Natural killer cell treated with Interleukin-12 subunit alpha and Interleukin-12 subunit beta and Interleukin-15 and Interleukin-18, amount 100 ng/mL, for 72 hours (primary cell): ENCODE measurements at places on chromosomes 11 and 22.

DNA sequence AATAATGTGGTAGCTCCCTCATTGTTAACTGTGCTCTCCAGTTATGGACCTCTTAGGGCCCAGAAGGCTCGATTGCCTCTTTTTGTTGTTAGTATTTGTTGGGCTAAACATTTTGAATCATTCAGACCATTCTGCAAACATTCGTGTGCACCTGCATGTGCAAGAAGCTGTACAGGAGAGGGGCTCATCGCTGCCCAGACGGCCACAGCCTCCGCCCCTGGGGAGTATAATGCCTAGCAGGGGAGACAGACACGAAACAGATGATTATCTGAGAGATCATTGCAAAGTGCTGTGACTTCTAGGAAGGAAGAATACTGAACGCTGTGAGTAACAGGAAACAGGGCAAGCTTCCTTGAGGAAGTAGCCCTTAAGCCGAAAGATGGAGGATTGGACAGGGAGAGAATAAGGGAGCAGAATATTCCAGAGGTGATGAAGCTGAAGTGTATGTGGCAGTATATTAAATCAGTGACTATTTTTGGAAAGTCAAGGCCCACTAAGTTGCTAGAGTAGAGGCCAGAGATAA lies 123.3 kb upstream of the RASSF10 start:
- no peak for DNase-seq

GRCh38 chr11:111623527-111624030 lies 21.3 kb downstream of the SIK2 start:
- DNase-seq, result no peak

DNA sequence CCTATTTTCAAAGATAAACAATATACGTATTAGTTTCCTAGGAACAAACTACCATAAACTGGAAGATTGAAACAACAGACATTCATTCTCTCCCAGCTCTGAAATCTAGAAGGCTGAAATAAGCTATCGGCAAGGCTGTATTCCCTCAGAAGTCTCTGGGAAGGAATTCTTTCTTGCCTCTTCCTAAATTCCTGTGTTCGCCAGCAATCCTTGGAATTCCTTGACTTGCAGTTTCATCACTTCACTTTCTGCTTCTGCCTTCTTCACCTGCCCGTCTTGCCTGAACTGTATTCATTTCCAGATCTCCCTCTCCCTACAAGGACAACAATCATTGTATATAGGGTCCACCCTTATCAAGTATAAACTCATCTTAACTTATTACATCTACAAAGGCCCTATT lies 17.7 kb upstream of the PRDM10 start:
- DNase-seq, result no peak

DNA sequence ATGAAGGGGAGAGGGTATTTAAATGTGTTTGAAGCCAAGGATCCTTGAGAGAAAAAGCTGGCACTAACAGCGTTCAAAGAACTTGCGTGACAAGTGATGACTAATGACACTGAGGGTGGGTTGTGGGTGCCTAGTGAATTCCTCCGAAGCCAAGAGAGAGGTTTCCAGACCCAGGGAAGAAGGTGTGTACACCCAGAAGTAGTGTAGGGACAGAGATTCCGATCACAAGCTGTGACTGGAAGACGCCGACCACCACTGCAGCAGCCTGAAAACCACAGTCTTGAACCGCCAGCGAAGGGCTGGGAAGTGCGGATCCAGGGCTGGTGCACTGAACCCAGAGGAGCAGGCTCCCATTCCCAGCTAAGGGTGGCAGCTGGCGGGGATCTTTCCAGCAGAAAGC lies 9.5 kb downstream of the PPARA start:
- DNase-seq, result no peak

DNA sequence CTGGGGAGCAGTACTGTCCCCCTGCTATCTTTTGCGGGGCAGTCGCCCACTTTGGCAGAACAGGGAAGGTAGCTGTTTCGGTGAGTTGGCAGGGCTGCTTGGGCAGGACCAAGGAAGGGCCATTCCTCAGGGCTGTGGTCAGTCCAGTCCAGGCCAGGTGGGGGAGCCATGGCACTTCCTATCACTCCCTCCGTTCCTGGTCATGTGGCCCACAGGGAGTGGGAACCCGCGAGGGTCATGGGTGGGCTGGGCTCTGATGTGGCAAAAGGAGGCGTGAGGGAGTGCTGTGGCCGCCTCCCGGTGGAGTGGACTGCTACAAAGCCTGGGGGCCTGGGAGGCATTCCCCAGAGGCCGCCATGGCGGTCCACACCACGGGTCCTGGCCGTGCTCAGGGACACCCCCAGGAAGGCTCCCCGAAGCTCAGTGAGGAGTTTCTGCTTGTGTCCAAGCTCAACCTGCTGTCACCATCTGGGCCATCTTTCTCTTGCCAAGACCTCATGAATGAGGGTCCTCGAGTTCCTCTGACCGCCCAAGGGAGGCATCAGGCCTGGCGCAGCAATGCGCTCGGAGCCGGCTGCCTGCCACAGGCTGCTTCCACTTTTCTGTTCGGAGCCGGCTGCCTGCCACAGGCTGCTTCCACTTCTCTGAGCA lies 11.9 kb downstream of the CHID1 start:
- DNase-seq, result no peak

GRCh38 chr22:46072110-46072881 lies 78.0 kb upstream of the PPARA start:
- DNase-seq, result peak; percentile 81

- DNase-seq, result peak; percentile 20
Observed at GRCh38 chr11:73965076-73965763, 14.4 kb downstream of the DNAJB13 start.

GRCh38 chr22:30609260-30610185 lies 2.5 kb downstream of the TCN2 start:
- DNase-seq, result peak; percentile 69

GRCh38 chr22:50487290-50488005 lies 789 bp downstream of the MIOX start:
- no peak for DNase-seq
